ENCODE measurements at places on chromosomes 11 and 22.

DNA sequence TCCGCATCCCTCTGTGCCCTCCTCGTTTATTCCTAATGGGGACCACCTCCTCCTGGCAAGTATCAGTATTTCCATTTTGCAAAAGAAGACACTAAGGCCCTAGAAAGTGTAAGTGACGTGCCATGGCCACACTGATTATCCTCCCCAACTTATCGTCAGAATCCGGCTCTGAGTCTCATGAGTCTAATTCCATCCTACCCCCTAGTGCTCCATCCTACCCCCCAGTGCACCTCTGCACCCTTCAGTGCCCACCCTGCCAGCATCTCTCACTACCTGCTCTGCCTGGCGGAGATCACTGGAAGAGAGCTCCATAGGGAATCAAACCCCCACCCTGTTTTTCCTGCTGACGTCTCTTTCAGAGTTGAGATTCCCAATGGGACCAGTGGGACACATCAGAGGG lies 31.8 kb downstream of the PRDM11 start:
- DNase-seq = no peak

- no peak for DNase-seq
Observed at GRCh38 chr11:16610738-16611388, 127.6 kb upstream of the C11orf58 start.

- no peak for DNase-seq
Observed at GRCh38 chr22:28448625-28449024, 231.0 kb downstream of the TTC28 start.

DNA sequence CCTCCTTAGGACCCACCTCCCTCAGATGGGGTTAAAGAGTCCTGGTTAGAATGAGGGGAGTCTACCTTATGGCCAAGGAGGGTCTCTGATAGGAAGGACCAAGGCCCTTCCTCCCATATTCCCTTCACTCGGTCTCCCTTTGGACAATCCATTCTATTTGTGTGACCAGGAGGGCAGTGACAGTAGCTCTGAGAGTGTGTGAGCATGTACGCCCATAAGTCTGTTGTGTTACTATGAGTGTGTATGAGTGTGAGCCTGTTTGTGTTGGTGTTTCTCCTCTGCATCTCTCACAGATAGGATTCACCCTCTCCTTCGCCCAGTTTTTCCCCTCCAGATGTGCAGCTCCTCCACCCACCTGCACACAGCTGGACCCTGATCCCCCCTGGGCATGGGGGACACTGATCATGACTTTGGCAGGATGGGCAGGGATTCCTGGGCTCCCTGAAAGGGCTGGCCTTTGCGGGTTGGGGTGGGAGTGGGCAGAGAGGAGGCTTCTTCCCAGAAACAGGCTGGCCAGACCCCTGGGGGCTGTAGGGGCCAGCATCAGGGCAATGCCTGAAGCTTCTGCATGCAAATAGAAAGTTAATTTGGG lies 14.5 kb downstream of the PHLDB1 start:
- DNase-seq = no peak

DNA sequence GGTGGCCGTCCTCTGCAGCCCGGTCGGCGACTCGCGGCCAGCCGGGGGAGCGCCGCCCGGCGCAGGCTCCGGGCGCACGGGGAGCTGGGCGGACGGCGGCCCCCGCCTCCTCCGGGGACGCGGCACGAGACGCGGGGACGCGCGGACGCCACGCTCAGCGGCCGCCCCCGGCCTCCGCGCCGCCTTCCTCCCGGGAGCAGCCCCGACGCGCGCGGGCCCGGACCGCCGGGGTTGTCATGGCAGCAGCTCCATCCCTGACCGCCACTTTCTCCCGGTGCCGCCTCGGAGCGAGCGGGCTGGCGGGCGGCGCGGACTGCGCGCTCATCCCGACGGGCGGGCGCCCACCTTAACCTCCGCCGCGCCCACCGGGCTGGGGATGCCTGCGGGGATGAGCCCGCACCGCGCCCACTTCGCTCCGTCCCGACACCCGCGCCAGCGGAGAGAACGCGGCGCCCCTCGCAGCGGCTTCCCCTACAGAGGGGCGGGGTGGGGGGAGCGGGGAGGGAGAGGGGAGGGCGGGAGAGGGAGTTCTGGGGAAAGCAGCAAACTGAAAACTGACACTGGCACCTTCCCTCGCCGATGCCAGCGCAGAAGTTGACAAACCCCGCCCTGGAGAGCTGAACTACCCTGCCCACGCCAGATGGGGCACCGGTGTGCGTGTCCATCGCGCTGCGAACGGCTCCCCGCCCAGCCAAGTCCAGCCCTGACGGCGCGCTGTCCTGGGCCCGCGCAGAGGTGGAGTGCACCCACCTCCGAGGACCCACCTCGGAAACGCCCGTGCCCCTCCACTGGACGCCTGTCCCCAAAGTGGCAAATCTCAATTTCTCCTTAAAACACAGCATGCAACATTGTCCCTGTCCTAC lies 588.4 kb downstream of the OPCML start:
- no peak for DNase-seq

DNA sequence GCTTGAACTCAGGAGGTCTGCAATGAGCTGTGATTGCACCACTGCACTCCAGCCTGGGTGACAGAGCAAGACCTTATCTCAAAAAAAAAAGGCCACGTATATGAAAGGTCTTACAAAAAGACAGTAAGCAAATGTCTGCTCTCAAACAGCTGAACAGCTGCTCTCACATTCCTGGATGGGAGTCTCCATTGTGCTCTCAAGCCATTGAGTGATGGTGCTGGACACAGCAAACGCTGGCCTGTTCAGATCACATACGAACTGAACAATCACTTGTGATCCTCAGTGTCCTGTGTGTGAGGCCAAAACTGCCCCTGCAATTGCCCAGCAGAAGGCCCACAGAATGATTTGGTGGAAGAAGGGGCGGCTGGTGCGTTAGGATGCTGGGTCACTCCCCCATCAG lies 34.4 kb upstream of the YWHAH start:
- DNase-seq = no peak

DNA sequence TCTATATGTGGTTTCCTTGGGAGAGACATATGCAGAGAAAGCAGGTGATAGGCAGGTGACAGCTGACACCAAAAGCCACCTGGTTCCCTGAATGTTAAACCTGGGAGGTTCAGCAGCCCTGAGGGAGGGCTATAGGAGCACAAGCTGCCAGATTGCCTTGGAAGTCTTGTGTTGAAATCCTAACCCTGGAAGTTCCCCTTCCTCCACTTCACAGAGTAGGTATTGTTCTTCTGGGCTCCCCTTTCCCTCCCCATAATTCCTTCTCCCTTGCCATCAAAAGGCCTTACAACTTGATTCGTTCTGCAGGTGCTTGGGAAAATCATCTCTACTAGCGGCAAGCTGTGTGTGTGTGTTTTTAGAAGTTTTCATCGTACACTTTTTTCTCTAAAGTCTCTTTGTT lies 5.4 kb downstream of the LDLRAD3 start:
- DNase-seq = no peak

- no peak for DNase-seq
Observed at GRCh38 chr22:19674129-19674928, 40.0 kb upstream of the SEPTIN5 start.

DNA sequence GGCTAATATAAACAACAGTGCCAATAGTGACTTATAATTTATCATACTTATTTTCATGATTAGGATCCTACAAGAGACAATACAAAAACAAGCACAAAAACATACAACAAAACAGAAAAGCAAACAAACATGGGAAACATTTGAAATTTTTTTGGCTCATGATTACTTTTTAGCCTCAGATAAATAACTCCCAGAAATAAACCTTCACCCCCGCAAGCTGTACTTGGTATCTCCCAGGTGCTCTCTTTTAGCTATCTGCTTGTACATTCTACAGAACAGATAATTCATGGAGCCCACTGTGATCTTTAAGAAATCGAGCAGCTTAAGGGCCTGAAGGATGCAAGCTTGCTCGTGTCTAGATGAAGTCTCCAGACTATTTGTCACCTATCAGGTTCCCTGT lies 883 bp downstream of the NXPE4 start:
- no peak for DNase-seq

- peak; percentile 84 for DNase-seq
Observed at GRCh38 chr11:72724851-72725723, 27.1 kb downstream of the ARAP1 start.

- no peak for DNase-seq
Observed at GRCh38 chr11:130074736-130075135, 5.0 kb downstream of the APLP2 start.

GRCh38 chr22:48244388-48245195 lies 1482.1 kb downstream of the TBC1D22A start:
- DNase-seq = no peak

DNA sequence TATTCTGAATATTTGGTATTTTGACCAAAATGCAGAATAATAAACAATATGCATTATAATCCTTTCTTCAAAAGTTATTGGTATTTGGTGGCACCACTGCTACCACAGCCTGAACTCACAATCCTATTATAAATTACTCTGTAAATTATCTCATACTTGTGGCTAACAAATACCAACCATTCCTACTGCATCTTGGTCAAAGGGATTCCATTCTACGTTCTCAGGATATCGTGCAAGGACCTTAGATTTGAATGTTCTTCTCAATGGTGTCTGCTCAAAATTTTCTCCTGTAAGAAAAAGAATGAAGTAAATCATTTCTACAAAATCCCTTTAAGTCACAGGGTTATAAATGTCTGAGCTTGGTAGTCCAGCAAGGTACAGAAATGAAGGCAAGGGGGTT lies 58.7 kb downstream of the DENND5A start:
- peak; percentile 19 for DNase-seq

DNA sequence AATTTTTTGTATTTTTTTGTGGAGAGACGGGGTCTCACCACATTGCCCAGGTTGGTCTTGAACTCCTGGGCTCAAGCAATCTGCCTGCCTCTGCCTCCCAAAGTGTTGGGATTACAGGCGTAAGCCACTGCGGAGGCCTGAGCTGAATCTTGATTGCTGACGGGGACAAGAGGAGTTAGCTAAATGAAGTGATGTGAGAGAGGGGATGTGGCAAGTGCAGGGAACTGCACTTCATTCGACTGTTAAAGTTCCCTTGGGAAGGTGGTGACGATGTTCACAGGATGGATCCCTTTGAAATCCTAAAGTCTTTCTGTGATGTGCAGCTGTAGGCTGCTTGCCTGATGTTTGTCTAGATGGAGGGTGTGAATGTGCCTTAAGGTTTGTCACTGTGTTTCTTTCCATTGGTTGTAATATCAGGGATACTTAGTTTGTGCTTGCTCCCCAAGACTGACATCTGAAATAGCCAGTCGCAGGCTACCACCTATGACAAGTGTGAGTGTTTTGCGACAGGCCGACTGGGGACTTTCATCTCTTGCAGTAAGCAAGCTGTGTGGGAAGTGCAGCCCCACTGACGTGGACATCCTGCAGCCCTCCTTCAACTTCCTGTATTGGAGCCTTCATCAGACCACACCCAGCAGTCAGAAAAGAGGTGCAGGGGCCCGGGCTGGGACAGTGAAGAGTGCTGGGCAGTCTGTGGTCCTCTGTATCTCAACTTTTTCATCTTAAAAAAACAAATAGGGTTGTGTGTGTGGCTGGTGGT lies 19.6 kb upstream of the CCDC134 start:
- DNase-seq = no peak

- no peak for DNase-seq
Observed at GRCh38 chr11:130426837-130427341, 1.5 kb downstream of the ADAMTS8 start.
